ENCODE measurements at places on chromosomes 2 and 18.

GRCh38 chr2:168568476-168569267 is 112.6 kb downstream of the CERS6 start:
- DNase-seq, result no peak

GRCh38 chr18:60895181-60895580 is 438.0 kb upstream of the CDH20 start:
- DNase-seq, result no peak

- no peak for DNase-seq
These were observed 4.8 kb downstream of the GCFC2 start for GRCh38 chr2:75705921-75706320.

GRCh38 chr2:41621095-41621494 is 426.7 kb upstream of the PKDCC start:
- DNase-seq, result no peak

- DNase-seq, result no peak
These were observed 16.9 kb downstream of the TGIF1 start for GRCh38 chr18:3466872-3467271.

GRCh38 chr2:215356948-215357461 is 45.1 kb downstream of the ATIC start:
- DNase-seq, result no peak

- no peak for DNase-seq
These were observed 47.7 kb upstream of the SCG2 start for GRCh38 chr2:223649554-223650533.

GRCh38 chr2:647003-647560 is 30.1 kb downstream of the TMEM18 start:
- DNase-seq, result no peak

GRCh38 chr18:21315741-21316197 is 73.7 kb downstream of the GREB1L start:
- DNase-seq, result peak; percentile 55

GRCh38 chr2:236852977-236853374 is 232.7 kb upstream of the COPS8 start:
- no peak for DNase-seq

DNA sequence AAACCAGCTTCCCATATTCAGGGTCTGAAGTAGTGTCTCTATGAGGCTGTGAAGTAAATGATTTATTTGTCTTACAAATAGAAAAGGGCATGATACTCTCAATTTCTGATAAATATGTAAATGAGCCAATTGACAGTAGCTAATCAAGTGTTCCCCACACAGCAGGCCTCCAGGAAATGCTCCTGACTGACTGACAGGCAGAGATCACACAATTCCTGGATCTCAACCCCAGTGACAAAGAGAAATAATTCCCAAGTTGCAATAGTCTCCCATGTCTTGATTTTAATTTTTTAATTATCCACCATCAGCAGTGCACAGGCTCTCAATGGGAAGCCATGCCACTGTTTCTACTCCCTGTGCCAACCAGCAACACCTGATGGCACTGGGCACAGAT is 390.4 kb downstream of the SOX11 start:
- DNase-seq, result no peak

DNA sequence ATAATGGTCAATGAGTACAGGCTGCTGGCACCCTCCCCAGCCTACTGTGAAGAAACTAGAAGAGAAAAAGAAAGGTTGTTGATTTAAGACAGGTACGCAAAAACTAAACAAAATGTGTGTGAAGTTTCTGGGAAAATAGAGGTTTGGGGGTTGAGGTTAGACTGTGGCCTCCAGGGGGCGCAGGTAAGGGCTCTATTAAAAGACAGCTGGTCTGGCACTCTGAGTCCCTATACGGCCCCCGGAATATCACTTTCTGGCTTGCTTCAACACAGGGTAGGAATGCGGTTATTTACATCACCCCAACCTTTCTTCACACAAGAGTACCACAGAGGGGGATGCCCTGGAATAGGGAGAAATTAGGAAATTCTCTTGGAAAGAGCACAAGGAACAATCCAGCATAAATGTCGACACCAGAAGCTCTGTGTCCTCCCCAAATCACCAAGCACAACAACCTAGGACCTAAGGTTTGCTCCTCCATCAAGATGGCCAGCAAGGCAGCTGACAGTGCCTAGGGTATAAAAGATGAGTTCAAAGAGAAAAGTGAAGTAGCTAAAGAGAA is 480.8 kb upstream of the KLHL29 start:
- DNase-seq, result peak; percentile 19

GRCh38 chr2:168495524-168495923 is 39.5 kb downstream of the CERS6 start:
- DNase-seq, result no peak

GRCh38 chr18:26386441-26386840 is 160.2 kb downstream of the TAF4B start:
- DNase-seq, result no peak

DNA sequence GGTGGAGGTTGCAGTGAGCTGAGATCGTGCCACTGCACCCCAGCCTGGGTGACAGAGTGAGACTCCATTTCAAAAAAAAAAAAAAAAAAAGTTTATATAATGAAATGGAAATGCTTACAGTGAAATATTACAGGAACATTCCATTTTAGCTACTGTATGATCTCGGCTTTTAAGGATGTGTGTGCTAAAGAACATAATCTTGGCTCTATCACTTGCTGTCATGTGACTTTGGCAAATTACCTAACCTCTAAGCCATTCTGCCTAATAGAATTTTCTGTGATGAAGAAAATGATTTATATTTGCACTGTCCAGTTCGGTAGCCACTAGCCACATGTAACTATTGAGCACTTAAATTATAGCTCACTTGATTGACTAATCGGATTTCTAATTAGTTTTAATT is 36.3 kb downstream of the SMAD4 start:
- no peak for DNase-seq

GRCh38 chr2:178450524-178450773 is 526 bp downstream of the PRKRA start:
- no peak for DNase-seq

DNA sequence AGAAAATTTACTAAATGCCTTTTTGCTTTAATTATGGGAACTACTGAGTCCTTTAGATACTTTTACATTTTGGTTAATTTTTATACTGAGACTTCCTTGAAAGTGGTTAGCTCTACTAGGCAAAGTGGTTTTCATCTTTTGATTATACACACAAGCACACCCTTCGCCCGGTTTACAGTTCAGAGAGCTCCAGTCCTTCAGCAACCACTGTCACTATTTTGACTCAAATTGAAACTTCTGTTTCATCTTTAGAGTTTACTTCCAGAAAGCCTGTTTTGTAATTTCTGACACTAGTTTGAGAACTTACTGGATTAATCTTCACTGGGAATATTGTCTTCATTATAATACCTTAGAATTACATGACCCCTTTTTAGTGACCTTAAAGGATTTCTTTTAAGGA is 140.3 kb upstream of the FOSL2 start:
- DNase-seq, result no peak

GRCh38 chr2:31354837-31355236 is 59.7 kb downstream of the XDH start:
- DNase-seq, result peak; percentile 6

- no peak for DNase-seq
These were observed 34.2 kb downstream of the ASXL2 start for GRCh38 chr2:25844089-25844488.

DNA sequence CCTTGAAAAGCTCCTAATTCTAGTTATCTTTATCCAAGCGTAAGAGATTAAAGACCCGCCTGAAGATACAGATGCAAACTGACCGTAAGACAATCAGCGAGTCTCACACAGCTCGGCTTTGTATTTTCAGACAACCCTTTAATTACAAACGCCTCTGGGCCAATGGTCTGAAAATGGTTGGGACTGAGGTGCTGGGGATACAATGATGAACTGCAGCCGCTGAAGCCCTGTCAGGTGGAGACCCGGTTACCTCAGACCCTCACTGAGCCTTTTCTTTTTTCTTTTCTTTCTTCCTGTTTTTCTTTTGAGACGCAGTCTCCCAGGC is 715 bp upstream of the CFAP36 start:
- DNase-seq, result peak; percentile 16

- no peak for DNase-seq
These were observed 54.1 kb downstream of the LPIN2 start for GRCh38 chr18:2958819-2959298.

GRCh38 chr2:232361646-232362045 is 16.9 kb upstream of the ALPP start:
- no peak for DNase-seq

DNA sequence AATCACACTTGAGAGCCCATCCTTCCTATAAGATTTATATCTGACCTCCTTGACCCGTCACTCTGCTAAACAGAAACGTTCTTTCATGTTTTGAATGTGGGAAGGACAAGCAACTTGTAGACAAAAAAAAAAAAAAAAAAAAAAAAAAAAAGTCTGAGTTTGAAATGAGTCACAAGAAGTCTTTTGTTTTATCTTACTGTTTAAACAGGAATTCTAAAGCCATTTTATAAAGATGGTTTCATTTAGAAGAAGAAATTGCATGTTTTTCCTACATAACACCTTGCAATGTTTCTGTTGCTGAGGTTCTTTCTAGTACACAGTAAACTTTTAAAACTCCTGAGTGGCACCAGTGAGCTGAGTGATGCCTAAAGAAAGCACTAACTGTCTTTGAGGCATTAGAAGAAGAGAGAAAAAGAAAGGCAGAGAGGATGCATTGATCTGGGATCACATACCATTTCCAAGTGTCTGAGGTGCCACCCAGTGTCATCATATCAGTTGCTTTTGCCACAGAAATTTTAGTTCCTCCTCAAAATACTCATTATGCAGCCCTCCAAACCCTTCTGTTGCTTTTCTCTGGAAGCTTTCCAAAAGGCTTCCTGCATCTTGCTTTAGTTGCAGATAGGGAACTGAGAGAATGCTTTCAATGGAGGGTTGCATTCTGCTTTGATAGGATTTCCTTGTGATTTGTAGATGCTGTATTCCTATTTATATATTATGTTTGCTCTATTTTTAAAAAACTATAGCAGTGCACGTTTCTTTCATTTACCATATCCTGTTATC is 69.1 kb downstream of the ACVR2A start:
- no peak for DNase-seq

DNA sequence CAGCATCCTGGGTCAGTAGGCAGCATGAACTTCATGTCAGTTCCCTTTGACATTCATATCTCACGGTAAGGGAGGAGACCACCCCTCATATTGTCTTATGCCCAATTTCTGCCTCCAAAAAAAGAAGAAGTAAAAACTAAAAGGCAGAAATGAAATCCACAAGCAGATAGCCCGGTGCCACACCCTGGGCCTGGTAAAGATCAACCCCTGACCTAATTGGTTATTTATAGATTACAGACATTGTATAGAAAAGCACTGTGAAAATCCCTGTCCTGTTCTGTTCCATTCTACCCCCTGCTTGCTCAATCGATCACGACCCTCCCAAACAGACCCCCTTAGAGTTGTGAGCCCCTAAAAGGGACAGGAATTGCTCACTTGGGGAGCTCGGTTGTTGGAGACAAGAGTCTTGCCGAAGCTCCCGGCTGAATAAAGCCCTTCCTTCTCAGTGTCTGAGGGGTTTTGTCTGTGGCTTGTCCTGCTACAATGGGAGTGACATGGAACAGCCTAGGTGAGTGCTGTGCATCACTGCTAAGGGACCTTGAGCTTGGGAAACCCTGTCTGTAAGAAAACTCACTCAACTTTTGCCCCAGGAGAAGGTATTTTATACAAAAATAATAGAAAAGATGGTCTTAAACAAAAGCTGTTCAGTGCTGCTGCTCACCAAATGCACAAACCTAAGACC is 11.1 kb downstream of the NDUFV2 start:
- no peak for DNase-seq

- no peak for DNase-seq
These were observed 251.4 kb downstream of the KLHL29 start for GRCh38 chr2:23636426-23636825.

DNA sequence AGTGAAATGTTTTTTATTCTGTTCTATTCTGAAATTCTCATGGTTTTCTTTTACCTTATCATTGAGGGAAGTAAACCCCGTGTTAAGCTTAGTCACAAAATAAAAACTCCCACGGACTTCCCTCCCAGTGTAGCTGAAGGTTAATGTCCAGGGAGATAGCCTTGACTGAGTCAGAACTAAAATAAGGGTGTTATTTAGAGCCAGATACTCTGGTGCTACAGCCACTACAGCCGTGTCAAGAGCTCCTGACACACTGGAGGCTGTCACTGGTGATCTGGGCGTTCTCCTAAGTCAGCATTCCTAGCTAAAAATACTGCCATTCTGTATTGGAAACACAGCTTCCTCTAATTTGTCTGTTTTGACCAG is 82.0 kb upstream of the RANBP2 start:
- no peak for DNase-seq

- DNase-seq, result no peak
These were observed 17.9 kb downstream of the ANTXR1 start for GRCh38 chr2:69030800-69031428.

DNA sequence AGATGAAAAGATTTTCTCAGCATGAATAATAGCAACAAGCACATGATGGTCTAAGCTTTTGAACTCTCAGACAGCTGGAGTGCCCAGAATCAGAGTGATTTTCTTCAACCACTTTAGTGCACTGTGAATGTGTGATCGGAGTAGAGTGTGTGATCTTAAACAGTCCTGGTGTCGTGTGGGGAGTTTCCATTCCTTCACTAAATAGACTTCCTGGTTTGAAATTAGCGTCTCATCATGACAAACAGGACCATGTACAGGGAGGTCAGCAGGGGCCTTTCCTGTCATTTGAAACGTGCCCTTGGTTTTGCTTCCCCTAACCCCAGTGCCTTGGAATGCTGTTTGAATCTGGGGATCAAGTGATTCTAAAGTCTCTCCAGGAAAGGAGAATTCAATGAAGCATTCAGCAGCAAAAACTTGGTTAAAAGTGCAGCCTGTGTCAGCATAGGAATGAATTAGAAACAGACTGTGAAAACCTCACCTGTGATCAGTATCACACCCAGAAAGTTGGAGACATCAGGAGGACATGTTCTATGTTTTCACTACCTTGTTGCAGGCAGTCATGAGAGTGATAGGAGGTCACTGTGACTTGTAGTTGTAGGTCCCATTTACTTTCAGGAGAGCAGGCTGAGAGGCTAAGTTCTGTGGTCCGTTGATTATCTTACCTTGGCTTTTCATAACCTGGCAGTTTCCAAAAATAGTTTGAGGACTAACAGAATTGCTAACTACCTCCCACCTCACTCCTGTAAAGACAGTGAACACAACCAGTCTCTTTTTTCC is 400.3 kb downstream of the MTX2 start:
- no peak for DNase-seq

DNA sequence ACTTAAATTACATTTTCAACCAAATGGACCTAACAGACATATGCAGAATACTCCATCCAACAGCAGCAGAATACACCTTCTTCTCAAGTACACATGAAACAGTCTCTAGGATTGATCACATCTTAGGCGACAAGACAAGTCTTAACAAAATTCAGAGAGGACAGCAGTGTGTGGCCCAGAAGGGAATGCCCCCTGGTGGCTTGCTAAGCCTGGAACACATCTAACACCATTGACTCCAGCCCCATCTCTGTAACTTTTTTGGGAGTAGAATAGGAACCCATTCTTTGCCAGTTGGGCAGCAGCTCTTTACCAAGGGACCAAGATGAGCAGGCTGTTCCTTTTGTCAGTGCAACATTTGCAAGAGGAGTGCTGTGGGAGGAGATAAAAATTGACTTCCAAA is 249.9 kb downstream of the PLCL1 start:
- no peak for DNase-seq

GRCh38 chr18:966759-967576 is 62.3 kb downstream of the ADCYAP1 start:
- no peak for DNase-seq
